Stimulated activated memory B cell treated with anti-CD40 and anti-IgM and Interleukin-4, amounts not matched to agents 10 μg/mL and 1 μg/mL and 100 μg/mL, for 72 hours (primary cell): ENCODE measurements at places on chromosomes 3 and 15.

- no peak for ATAC-seq
Observed at GRCh38 chr3:99012051-99012450, 110.6 kb upstream of the DCBLD2 start.

GRCh38 chr15:83352119-83352518 is 67.7 kb upstream of the BNC1 start:
- no peak for ATAC-seq

GRCh38 chr15:64824929-64825430 is 467 bp downstream of the PIF1 start:
- ATAC-seq: no peak

- ATAC-seq: no peak
Observed at GRCh38 chr15:53875139-53875538, 103.1 kb upstream of the UNC13C start.

DNA sequence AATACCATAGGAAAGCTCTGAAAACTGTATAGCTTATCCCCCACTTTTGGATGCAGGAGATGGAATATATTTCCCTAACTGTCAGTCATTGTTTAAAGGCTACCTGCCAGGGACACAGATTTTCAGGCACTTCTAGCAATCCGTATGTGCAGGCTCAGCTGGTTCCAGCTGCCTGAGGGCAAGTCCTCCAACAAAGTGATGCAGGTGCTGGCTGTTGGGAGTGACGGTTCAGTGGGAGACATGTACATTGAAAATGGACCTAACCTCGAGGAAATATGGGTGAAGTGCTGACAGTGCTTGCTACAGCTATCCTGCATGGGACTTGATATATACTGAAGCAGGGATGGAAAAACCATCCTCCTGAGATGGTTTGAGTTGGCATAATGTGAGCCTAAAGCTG is 153.1 kb upstream of the GAP43 start:
- ATAC-seq: no peak

DNA sequence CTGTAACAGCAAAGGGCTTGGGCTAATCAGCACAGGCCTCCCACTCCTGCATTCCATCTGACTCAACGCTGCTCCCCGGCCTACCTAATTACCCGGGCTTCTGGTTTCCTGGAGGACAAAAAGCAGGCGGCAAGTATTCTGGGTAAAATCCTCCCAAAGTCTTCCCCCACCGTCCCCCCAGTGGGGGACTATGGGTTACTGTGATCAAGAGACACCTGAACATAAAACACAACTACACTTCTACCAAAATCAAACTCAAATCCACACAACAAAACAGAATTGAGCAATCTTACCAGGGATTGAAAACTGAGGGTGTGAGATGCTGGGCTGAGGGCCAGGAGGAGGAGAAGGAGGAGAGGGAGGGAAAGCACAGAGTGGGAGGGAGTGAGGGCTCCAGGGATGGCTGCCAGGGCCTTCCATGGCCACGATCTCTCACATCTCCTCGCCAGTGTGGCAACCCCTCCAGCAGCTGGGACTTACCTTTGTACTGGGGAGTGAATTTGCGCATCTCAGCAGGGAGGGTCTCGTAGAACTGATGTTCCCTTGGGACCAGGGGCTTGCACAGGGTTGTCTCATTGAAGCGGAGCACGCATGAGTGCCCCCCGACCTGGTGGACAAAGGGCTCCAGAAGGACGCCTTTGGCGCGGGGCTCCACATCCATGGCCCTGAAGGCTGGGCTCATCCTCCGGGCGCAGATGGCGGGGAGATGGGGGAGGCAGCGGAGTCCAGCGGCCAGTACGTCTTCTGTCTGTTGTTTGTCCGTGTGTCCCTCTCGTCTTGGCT is 9.1 kb upstream of the NCKIPSD start:
- no peak for ATAC-seq

DNA sequence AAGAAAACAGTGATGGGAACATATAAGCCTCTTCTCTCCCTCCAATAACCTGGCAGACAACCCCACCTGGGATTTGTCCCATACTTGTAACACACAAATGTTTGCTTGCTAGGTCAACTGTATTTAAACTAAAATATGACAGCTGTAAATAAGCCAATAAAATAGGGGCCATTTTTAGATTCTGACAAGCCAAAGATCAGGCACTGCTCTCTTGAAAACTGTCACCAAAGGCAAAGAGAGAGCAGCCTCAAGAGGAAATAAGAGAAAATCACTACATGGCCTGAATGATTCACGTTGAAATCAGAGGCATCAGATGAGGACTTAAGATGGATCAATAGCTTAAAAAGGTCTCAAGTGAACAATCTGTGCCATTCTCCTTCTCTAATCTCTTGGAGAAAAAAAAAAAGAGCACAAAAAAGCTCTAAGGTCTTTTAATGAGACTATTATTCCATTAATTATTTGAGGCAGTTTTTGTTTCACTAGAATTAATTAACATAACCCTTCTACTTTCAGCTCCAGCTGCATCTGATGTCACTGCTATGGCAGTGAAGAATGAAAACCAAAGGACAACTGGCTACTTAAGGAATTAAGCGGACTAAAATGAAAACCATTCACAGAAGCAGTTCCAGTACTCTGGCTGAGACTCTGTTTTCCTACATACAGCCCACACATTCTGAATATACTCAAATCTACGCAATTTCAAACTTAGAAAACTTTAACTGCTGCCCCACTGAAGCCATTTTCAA is 19.0 kb downstream of the MYO5A start:
- no peak for ATAC-seq

DNA sequence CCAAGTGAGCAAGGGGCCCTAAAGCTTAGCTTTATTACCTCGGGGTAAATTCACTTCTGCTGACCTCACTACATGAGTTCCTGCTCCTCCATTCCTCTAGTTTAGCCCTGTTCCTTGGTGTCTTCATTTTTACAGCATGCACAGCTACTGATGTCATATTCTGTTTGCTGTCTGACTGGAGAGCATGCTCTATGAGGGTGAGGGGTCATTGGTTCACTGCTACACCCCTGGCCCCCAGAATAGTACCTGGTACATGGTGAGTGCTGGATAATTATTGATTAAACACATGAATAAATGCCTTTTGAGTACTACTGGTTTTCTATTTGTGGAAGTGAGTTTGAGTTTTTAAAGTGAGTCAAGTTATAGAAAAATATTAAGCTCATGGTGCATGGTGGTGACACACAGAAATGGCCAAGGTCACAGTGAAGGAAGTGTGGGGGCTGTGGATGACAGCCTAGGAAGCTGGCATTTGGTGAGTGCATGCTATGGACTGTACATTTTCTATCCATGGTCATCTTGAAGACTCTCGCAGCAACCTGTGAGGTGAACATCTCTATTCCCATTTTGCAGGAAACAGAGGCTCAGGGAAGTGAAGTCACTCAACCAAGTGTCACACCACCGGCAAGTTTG is 34.0 kb downstream of the RPLP1 start:
- ATAC-seq: no peak

DNA sequence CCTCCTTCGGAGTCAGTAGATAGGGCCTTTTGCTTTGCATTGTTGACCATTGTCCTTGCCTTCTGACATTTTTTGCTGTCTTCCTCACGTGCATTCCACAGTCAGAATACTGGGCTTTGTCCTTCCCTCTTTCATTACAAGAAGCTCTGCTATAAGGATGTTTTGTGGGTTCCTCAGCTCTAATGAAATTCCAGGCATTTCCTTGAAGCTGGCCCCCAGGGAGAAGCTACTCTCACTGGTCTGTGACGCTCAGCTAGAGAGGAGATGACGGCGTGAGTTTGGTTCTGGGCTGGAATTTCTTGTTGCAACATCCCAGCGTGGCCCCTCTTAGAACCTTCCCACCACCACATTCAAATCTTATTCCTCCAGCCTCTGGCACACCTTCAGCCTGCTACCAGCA is 210.2 kb downstream of the TJP1 start:
- no peak for ATAC-seq

- ATAC-seq: no peak
Observed at GRCh38 chr15:67805008-67805665, 20.2 kb upstream of the SKOR1 start.

- no peak for ATAC-seq
Observed at GRCh38 chr3:123658852-123659206, 74.0 kb upstream of the HACD2 start.

DNA sequence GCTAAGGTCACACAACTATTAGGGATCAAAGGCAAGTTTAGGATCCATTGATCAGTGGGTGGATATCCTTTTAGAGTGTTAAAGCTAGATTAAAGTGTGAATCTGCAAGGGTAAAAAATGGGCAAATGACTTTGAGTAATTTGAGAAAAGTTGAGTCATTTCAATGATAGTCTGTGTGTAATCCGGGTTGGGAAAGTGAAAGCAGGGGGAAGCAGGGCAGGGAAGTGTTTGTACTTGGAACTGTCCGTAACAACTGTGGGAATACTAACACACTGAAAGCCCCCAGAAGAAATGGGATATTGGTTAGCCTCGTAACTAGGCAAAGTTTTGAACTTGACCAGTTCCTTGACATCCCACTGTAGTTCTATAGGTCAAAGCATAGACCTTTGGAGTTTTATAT is 187.2 kb upstream of the SLITRK3 start:
- no peak for ATAC-seq

DNA sequence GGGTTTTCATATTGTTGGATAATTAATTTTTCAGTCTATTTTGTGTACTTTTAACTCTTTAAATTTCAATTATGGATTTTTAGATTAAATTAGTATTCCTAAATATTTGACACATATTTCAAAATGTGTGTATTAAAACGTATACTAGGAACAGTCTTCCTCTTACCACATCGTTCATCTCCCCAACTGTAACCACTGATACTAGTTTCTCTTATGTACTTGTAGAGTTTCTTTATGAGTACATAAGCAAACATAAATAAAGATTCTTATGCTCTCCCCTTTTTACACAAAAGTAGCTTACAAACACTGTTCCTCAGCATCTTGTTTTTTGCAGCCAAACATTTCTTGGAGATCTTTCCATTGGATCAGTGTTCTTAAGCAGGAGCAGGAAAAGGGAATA is 45.9 kb downstream of the CMSS1 start:
- ATAC-seq: no peak

DNA sequence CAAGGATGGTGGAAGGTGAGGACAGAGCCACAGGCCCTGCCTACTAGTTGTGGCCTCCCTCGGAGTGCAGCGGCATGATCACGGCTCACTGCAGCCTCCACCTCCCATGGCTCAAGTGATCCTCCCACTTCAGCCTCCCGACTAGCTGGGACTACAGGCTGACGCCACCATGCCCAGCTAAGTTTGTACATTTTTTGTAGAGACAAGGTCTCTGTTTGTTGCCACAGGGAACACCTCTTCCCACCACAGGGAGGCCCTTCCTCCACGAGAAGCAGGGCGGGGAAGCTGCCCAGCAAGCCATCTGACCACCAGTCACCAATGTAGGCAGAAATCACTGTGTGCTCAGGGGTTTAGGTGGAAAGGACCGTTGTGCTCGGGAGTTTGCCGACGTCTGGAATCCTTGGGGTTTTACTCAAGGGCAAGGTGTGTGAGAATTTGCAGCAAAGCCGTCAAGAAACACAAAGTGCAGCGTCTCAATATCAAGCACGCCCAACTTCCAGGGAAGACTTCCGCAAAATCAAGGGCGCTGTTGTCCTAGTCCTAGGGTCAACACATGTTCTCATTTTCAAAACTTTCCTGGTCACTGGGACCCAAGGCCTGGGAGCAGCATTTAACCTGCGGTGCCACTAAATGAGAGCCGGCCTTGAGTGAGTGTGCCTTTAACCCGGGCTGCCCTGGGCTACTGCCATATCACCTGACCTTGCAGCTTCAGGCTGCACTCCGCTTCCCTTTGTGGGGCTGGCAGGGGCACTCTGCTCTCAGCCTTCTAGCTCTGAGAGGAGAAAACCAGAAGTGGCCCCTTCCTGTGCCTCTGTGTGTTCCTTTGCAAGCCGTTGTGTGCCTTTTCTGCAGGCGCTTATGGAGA is 65.7 kb downstream of the SLC12A8 start:
- peak; percentile 85 for ATAC-seq

- ATAC-seq: no peak
Observed at GRCh38 chr3:162863579-162863978, 1367.0 kb downstream of the OTOL1 start.

DNA sequence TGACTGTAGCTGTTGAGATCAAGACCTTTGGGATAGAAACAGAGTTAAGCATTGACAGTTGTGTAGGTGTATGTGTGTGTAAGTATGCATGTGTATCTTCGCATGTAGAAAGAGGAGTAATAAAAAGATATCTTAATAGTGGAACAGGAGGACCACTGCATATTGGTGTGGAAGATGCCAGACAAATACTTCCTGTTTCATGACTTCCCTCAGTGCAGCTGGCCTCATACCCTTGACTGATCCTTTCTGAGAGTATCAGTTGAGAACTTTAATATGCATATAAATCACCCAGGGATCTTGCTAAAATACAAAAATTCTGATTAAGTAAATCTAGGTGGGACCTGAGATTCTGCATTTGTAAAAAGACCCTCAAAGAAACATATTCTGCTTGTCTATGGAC is 8.5 kb upstream of the ZBED2 start:
- peak; percentile 78 for ATAC-seq

GRCh38 chr15:72796210-72796514 is 12.6 kb upstream of the ADPGK start:
- no peak for ATAC-seq

DNA sequence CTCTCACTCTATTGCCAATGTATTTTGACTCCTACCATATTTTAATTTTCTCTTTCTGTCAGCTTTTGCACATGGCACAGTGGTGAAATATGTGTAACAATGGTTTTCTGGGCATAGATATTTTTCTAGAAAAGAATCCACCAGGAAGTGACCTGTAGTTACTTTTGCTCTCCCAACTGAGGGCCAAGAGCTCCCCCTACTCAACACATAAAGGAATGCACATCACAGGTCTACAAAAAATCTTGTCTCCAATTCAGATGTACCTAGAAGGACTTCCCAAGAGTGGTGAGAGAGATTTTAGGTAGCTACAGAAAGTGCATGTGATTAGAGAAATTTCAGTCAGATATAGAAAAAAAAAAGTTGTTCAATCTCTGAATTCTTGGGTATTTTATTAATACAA is 15.6 kb downstream of the CPA3 start:
- no peak for ATAC-seq

GRCh38 chr15:28927043-28927442 is 41.3 kb downstream of the APBA2 start:
- no peak for ATAC-seq

DNA sequence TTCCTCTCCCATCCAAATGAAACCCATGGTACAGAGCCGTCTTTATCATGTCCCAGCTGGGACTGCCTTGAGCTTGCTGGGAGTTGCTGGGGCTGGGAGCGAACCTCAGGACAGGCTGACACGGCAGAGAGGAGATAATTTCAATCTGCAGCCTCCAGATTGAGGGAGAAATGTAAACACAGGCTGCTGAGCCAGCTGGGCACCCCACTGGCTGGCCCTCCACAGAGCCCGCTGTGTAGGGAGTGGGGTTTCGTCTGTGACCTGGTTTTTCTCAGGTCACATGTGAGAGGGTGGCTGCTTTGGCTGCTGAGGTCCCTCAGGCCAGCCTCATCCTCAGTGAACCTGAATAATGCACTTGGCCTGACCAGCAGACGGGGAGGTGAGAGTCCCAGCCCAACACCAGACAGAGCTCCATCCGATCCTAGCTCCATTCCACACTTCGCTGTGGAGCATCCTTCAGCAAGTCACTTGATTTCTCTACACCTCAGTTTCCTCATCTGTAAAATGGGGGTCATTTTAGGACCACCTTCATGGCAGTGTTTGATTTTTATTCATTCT is 121.6 kb upstream of the MRPS22 start:
- no peak for ATAC-seq
